ENCODE measurements at places on chromosomes 6 and 20.

DNA sequence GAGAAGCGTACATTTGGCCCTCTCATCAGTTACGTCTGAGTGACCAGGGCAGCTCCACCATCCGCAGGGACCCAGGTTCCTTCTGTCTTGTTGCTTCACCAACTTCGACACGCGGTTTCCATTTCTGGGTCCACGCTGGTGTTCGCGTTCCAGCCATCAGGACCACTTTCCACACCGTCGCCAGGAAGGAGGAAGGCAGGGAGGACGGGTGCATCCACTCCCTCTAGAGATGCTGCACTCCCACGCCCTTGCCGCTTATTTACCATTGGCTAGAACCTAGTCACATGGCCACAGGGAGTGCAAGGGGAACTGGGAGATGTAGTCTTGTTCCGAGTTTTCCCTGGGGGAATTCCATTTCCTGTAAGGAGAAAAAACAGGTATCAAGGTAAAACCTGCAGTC, 33.2 kb upstream of the SNX9 start:
- DNase-seq = no peak

- DNase-seq = no peak
These were observed 115.6 kb upstream of the HCRTR2 start for GRCh38 chr6:55058682-55059081.

DNA sequence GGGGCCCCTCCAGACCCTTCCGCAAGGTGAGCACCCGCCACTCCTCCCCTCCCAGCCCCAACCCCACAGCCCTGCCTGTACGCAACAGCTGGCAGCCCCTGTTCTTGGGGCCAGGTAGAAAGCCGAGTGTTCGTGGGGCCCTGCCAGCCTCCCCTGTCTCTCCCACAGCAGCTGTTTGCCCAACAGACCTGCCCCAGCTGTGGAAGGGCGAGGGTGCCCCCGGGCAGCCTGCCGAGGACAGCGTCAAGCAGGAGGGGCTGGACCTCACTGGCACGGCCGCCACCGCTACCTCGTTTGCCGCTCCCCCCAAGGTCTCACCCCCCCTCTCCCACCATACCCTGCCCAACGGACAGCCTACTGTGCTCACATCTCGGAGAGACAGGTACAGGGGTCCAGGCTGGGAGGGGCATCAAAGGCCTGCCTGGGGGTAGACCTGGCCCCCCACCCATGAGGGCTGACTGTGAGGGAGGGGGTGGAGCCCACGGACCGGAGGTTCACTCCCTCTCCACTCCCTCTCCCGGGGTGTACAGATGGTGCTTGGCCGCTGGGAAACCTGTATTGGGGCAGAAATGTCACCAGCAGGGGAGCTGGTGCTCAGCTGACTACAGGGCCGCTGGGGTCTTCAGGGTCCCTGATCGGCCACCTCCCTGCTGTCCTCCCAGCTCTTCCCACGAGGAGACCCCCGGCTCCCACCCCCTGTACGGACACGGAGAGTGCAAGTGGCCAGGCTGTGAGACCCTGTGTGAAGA, 41.1 kb downstream of the FOXP4 start:
- DNase-seq = no peak

- DNase-seq = no peak
These were observed 41.6 kb upstream of the ANKEF1 start for GRCh38 chr20:9993137-9993536.

DNA sequence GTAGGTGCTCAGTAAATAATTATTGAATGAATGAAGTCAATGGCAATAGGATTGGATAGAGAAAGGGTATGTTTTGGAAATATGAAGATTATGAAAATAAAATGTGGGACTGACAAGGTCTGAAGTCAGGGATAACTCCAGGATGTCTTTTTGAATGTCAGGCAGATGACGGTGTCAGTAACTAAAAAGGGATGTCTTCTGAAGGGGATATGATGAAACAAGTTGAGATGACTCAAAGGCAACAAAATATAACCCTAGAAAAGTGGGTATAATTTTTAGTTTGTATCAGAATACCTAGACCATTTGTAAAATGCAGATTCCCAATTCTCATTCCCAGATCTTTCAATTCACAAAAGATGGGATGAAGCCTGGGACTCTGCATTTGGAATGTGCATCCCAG, 257.3 kb upstream of the SGK1 start:
- DNase-seq = no peak

- DNase-seq = peak; percentile 66
These were observed 29.9 kb upstream of the AGPAT4 start for GRCh38 chr6:161303628-161304340.

DNA sequence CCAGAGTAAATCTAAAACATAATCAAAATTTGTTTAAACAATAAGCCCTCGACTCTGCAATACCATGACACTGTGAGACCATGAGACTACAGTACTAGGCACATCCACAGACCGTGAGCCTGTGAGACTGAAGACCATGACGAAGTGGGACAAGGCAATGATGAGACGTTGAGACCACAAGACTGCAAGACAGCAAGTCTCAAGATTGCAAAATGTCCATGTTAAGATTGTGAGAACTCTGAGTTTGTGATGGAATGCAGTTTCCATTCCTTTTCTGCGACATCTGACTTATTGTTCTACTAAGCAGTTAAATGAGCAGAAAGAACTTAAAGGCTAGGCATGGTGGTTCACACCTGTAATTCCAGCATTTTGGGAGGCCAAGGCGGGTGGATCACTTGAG, 102.1 kb upstream of the PHACTR1 start:
- peak; percentile 34 for DNase-seq

- no peak for DNase-seq
These were observed 156.8 kb downstream of the CEBPB start for GRCh38 chr20:50347284-50348063.

DNA sequence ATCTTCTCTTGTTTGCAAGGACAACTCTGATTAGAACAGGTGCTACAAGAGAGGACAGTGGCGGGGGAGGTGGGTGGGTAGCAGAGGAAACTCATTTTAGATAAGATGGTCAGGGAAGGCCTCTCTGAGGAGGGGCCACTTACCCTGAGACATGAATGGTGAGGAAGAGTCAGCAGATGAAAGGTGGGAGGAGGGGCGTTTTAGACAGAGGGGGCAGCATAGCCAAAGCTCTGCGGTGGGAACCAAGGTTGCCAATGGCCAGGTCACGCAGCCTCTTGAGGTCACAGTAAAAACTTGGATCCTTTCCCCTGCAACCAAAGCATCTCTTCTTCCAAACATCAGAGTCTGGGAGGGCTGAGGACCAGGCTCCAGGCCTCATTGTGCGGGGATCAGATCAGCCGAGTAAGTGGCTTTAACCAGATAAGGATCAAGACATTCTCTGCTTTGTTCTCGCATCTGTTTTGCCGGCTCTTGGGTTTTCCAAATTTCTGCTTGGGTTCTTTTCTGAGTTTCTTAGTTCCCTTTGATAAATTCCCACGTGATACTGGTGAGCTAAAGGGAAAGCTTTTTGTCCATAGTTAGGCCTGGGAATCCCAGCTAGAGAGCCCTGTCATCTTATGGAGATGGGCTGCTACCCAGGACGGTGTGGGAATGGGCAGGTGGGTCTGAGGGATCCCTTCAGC, 5.5 kb upstream of the CD40 start:
- DNase-seq = no peak

All from iris pigment epithelial cell (primary cell).